ENCODE measurements at places on chromosomes 5 and 9.

DNA sequence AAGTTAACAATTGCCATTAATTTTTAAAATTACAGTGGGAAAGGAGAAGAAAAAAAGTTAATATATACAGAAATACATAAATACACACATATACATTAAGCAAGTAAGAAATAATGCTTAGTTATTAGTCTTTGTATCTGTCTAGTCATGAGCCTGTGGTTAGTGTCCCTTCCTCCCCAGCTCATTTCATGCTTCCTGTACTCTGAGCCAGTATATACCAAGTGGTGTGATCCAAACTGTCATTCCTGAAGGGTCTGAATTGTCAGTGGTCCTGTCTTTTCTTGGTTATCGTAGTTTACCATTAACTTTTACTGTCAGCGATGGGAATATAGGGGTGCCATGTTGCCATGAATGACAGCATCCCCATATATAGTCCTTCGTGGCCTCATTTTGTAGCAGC is 24.2 kb upstream of the STOM start:
- DNase-seq, result no peak

DNA sequence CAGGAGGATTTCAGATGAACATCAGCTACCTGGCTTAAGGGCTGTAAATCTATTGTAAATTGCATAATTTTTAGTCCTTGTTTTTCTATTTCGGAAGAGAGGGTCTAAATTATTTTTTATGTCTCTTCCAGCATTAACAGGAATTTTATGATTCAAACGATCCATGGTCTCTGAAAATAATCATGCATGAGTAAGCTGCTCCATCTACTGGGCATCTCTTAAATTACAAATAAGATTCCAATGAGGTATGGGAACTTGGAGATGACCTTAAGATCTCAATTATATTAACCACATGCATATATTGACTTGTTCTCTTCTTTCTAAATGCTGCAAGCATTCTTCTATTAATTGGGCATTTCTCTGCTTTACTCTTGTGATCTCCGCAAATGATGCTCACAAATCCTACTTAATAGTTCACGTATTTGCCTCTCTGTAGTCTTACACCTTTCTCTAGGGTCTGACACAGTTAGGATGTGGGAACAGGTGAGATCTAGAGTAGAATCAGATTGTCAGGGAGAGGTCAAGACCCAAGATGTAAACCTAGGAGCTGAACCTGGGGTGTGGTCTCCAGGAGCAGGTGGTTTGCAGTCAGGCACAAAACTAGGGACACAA is 86.9 kb downstream of the NUDT12 start:
- peak; percentile 33 for DNase-seq

- DNase-seq, result no peak
These were observed 360.0 kb downstream of the BRINP1 start for GRCh38 chr9:119009249-119009648.

DNA sequence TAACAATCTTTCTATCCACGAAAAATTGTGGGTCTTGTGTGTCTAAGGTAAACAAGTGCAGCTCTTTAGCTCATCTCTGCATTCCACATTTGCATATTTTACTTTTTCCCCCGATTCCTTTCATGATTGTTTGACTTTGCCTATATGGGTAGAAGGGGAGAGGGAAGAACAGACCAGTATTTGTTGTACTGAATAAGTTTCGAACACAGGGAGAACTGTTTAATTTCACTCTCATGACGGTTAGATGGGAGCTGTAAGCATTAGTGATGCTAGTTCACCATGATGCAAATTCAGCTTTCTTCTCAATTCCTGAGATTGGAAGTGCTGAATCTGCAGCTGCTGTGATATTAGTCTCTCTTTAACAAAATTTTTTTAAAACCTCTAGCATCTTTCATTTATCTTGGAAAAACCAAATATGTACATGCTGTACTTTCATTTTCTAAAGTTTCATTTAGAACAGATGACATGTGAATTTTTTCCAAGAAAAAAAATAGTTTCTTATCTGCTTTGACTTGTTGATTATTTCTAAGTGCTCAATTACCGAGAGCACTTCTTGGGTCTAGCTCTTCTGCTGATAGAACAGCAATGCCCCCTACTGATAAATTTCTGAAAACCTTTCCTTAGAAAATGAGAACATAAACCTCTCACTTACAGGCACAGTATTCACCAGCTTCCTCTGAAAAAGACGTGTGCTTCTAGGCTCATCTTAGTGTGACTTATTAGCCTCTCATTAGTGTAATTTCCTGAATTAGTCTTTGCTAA is 149.5 kb downstream of the BAAT start:
- peak; percentile 13 for DNase-seq

- no peak for DNase-seq
These were observed 13.6 kb upstream of the SLC22A4 start for GRCh38 chr5:132280371-132281240.

GRCh38 chr5:14767735-14768507 is 103.4 kb downstream of the OTULIN start:
- DNase-seq, result no peak

DNA sequence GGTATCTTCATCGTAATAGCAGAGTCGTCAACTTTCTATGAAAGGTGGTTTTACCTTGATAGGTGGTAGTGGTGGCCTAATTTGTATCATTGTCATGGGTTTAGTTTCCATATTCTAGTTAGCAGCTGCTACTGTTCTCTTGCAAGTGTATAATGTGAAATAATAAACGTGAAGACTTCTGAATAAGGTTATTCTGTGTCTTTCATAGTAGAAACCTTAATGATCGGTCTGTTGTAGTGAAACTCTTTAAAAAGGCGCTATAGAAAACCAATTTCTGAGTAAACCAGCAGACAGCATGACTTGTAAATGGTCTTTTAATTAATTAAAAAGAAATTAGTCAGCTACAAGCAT is 1.6 kb downstream of the SET start:
- no peak for DNase-seq

GRCh38 chr9:92795598-92796336 is 31.1 kb upstream of the BICD2 start:
- DNase-seq, result no peak

GRCh38 chr5:124639095-124639665 is 107.3 kb downstream of the ZNF608 start:
- DNase-seq, result no peak

- DNase-seq, result no peak
These were observed 60.5 kb downstream of the RASGRF2 start for GRCh38 chr5:81020478-81021167.

- no peak for DNase-seq
These were observed 209.6 kb downstream of the TTLL11 start for GRCh38 chr9:121883281-121884056.

GRCh38 chr5:111072949-111073682 is 1.6 kb downstream of the TSLP start:
- DNase-seq, result peak; percentile 19

DNA sequence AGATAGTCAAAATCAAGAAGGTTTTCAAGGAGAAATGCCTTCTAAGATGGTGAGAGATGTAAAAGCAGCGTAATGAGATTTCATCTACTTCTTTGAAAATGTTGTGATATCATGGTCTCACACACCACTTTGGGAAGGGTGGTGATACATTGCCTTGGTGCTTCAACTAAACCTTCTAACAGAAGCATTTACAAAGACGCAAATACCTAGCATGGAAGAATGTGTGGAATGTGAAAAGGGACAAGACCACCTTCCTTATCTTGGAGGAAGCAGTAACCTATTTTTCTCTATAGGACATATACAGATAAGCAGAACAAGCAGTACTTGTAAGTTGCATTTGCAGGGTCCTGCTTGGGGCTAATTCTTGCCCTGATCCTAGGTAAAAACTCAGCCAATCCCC is 38.8 kb downstream of the PCA3 start:
- no peak for DNase-seq

DNA sequence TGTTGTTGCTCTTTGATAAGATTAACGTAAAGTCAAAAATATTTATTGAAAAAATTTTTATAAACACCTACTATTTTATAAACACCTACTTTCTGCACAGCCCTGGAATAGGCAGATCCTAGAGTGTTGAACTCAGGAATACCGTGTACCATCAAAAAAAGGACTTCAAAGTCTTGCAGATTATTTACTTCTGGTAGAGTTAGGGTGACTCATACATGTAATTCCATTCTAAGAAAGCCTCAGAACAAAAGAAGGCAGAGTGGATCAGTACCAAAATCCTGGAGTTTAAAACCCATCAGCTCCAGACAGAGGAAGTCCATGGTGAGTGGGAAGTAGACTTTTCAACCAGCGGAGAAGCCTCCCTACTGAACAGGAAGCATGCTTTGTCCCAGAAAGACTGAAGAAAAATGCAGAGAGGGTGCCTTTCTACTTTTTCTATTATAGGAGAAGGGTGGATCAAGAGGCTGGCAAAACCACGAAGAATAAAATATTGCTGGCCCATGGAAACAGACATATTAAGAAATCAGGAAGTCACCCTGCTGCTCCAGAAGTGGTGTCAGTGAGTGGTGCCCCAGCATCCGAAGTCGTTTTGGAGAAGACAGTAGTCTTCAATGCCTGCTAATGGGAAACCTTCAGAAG is 45.1 kb upstream of the DAB2 start:
- DNase-seq, result no peak

- DNase-seq, result no peak
These were observed 6.4 kb downstream of the TMC1 start for GRCh38 chr9:72527801-72528195.

DNA sequence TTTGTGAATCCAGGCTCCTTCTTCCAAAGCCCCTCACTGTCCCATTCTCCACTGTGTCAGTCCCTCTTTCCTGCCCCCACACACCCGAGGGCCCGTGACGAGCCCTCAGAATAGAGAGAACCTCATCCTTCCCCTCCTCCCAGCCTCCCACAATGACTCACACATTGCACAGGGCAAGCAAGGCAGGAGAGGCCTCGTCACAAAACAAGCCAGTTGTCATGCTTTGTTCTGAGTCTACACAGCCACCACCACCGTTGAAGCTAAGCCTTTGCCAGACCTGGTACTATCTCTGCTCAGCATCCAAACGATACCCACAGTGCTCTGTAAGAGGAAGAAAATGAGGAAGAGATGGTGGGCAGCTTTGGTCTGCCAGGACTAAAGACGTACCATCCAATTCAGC is 142.2 kb upstream of the ZNF366 start:
- DNase-seq, result no peak

- DNase-seq, result no peak
These were observed 31.1 kb downstream of the RASA1 start for GRCh38 chr5:87298692-87299362.

- no peak for DNase-seq
These were observed 249.9 kb downstream of the NPR3 start for GRCh38 chr5:32961059-32961415.

GRCh38 chr5:66469684-66470083 is 126.5 kb upstream of the MAST4 start:
- DNase-seq, result peak; percentile 6

DNA sequence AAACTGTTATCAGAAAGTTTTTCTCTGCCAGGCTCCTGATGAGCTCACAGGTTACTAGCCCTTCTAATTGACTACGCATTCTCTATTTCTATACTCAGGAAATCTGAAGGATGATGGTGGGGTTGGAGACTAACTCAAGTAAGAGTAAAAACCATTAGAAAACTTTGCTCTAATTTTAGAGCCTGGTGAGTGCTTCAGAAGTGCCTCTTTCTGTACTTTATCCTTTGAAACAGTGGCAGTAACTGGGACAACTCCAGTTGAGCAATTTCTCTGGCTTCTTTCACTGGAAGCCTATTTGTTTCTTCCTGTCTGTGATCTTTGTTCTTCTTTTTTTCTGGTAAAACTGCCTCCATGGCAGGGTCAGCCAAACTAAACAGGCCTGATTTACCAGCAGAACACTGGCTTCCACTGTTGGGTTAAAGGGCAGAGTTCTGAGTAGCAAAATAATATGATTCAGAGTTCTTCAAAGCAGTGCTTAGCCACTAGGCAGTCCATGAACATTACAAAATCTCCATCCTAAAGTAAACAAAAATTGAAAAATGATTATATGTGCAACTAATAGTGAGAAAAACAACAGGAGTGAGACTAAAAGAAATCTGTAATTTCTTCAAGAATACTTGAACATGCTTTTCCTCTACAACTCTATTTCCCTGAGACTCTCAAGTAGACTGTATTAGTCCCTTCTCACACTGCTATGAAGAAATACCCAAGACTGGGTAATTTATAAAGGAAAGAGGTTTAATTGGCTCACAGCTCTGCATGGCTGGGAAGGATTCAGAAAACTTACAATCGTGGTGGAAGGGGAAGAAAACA is 79.8 kb downstream of the MROH2B start:
- DNase-seq, result no peak

DNA sequence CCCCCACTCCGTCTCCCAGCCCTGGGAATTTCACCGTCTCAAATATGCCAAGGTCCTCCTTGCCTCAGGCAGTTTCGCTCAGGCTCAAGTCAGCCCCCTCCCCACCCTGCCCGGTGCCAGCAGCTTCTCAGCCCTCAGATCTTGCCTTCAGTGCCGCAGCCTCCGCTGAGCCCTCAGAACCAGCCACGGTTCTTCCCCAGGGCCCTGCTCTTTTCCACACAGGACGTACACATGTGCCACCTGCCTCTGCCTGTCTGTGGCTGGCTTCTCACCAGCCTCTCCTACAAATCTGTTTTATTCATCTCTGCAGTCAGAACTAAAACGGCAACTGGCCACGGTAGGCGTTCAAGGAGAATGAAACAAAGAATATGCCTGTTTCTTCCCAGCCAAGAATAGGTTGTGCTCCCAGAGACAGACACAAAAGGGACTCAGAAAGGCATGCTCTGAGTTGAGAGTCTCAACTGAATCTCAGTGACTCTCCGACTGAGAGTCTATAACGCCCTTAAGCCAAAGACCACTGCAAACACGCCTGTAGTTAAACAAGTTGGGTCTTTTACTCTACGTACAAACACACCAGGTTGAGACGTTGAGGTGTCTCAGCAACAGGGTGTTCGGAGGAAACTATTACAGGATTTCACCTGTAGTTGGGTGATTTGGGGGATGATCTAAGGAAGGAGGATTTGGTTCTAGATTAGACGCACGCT is 10.6 kb upstream of the GRIN1 start:
- DNase-seq, result no peak

GRCh38 chr5:174616036-174616435 is 108.3 kb upstream of the MSX2 start:
- DNase-seq, result no peak

DNA sequence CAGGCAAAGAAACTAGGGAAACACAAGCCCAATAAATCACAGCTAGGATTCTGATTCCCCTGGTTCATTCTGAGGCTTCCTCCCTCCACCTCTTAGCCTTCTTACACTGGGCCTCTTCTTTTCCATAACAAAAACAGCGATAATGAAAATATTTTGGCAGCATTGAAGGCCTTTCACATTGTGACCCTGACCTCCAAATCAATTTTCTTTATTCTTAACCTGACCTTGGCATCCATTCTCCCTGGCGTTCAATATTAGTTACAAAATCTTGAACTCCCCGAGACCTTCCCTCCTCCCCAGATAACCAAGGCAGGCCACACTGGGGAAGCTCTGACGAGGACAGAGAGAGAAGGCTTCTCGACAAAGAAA is 399.9 kb downstream of the ZSWIM6 start:
- DNase-seq, result no peak

GRCh38 chr5:66882606-66883227 is 286.5 kb downstream of the MAST4 start:
- DNase-seq, result no peak
